ENCODE measurements at places on chromosomes 4 and X.

DNA sequence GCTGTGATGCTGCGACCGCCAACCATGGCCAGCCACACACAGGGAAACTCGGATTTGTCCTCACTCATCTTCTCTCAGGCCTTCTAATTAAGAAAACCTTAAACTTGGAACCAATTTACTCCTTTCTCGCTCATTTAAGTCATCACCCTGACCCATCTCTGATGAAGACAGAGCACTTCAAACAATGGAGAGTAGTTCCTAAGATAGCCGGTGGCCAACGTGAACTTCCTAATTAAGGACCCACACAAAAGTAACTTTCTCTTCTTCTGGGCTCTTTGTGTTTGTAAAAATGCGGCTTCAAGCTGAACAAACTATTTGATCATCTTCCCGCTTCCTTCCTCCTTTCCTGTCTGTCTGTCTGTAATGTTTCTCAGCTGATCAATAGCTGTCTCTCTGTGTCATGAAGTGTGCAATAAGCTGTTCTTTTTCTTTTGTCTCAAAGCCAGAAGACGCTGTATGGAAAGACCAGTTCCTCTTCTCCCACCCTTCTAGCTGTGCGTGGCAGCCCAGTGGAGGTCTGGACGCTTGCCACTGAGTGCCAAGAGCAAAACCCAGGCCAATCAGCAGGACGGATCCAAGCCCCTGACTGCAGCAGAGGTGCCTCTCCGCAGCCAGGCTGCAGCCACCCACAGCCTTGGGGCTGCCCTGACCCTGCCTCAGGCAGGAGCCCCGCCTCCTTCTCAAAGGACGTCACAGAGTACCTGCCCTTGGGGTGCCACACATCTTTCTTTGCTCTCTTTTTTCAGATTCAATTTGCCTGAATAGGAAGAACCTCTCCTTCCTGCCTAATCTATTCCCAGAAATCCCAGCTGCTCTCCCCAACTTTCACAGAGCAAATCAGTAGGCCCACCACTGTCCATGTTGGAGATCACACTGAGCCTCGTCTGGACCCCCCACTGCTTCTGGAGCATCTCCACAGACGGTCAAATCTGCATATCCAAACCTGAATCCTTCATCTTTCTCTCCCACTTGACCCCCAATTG is 59.3 kb downstream of the MAML3 start:
- no peak for DNase-seq

- DNase-seq, result no peak
Observed at GRCh38 chr4:64340218-64341110, 68.8 kb downstream of the TECRL start.

GRCh38 chr4:24650849-24651640 is 66.7 kb upstream of the DHX15 start:
- no peak for DNase-seq

GRCh38 chr4:125833-126232 is 1.5 kb downstream of the ZNF718 start:
- no peak for DNase-seq

- DNase-seq, result no peak
Observed at GRCh38 chr4:176383273-176384077, 63.7 kb downstream of the SPCS3 start.

DNA sequence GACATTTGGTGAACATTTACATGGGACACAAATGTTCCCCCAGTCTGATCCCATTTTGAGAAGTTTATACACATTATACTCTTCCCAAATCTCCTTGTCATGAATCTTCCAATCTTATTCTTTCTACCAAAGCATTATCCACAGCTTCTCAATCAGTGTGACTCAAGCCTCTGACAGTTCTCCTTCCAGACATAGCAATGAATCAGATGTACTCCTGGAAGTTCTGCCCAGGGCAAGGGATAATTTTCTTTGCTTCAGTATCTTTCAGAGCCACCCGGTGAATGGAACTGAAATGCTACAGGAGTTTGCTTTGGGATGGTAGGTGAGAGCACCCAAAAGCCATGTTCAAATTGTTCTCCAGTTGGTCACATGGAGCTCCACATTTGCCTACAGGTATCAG is 145.5 kb downstream of the ANXA5 start:
- no peak for DNase-seq

GRCh38 chrX:109660435-109661143 is 35.6 kb upstream of the KCNE5 start:
- no peak for DNase-seq

- no peak for DNase-seq
Observed at GRCh38 chr4:139540161-139540560, 15.9 kb downstream of the SETD7 start.

DNA sequence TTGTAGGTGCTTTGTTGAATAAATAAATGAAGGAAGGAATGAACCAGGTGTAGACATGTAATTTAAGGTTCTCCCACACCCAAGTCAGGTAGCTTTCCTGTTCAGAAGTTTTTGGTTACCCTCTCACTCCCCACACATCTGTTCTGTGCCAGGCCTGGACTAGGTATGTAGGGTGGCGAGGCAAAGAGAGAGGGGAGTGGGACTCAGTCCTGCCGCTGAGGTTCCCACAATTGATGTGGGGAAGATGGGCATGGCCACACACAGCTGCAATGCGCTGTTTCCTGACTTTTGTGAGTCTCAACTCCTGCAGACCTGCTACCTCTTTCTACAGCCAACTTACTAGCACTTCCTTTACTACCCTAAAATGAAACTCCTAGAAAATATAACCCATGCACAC is 88.9 kb downstream of the RTL5 start:
- no peak for DNase-seq

- peak; percentile 15 for DNase-seq
Observed at GRCh38 chrX:135086197-135086854, 34.0 kb downstream of the ETDB start.

DNA sequence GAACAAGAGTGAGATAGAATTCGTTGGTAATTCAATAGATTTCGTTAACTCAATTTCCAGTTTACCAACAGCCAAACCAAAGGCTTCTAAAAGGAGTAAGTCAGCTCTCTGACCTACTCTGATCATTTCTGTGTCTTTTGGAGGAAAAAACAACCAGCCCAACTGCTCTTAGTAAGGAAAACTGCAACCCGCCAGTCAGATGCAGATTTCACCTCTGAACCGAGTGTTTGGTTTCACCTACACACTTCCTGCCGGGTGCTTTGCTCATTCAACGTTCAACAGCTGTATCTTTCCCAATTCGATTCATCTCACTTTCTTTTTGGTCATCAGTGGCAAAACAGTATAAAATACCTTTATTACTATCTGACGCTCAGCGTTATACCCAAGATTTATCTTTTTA is 24.5 kb downstream of the TMSB4X start:
- no peak for DNase-seq

GRCh38 chr4:7189066-7189465 is 3.3 kb upstream of the SORCS2 start:
- DNase-seq, result no peak

DNA sequence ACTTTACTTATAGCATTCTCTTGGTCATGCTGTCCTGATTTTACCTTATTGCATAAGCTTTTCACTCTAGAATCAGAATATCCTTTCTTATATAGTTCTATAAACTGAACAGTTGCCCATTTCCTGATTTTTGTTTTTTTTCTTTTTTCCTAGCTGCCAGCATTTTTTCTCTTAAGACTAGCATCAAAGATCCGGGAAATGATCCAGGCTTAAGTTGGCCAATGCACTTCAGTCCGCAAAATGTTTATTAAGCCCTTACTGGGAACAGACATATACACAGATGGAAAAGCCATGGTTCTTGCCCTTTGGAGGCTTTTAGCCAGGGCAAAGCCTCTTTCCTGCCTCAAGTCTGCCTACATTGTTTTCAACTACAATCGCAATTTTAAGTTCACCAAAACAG is 10.1 kb upstream of the BMP2K start:
- DNase-seq, result no peak

DNA sequence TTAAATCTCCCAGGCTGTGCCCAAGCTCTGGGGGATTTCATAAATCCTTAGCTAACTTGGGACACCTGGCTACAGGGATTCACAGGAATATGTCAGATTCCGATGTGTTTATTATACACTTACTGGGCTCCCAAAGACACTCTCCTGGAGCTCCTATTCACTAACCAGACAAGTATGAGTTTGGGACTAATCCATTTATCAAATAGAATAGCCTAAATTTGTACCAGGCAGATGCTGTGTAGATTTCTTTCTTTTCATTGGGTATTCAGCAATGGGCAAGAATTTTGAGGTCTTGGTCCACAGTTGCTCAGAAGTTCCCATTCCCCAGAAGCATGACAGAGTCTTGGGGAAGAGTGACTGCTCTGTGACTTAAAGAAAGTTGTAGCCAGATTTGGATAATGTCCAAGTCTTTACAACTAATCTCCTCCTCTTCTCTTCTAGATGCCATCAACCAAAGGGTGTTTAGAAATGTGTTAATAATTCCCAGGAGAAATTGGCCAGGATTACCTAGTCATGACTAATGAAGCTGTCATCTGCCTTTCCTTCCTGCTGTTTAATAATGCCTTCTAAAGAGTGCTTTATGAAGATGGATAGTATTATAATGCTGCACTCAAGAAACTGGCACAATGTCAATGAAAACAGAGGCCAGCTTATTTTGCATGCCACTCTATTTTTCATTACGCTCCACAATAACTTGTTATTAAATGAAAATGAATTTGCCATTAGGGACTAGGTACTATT is 120.9 kb downstream of the CHIC2 start:
- peak; percentile 38 for DNase-seq

DNA sequence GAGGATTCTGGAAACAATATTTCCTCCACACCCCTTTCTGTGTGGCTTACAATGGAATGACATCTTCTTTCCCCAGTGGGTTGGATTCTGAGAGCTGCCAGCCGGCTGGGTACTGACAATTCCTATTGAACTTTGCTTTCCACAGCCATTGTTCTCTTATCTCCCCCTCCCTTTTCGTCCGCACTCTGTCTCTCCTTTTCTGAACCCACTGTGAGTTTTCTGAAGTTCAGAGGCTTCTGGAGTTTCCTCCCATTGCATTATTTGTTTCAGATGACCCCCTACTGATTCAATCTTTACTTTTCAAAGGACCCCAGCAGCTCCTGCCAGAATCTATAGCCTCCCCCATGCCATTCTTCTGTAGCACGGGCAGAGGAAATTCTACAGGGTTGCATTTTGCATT is 10.4 kb downstream of the SMPX start:
- DNase-seq, result no peak

- no peak for DNase-seq
Observed at GRCh38 chr4:99661907-99662306, 4.3 kb upstream of the C4orf54 start.

DNA sequence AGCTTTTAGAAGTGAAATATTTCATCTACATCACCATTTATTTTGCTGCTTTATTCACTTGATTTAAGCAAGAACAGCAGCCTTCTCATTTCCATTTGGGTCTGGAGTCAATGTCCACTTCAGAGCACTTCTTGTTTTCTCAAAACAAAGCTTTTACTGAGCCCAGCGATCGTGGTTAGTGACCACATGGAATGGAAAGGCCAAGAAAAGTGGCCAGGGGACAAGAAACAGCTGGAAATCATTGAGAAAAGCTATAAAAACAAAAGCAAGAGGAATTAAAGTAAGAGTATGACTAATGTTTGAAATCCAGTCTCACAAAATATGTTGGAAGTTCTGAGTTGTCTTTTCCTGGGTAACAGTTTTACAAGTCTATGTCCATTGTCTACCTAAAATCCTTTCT is 328.4 kb upstream of the INTU start:
- peak; percentile 69 for DNase-seq

DNA sequence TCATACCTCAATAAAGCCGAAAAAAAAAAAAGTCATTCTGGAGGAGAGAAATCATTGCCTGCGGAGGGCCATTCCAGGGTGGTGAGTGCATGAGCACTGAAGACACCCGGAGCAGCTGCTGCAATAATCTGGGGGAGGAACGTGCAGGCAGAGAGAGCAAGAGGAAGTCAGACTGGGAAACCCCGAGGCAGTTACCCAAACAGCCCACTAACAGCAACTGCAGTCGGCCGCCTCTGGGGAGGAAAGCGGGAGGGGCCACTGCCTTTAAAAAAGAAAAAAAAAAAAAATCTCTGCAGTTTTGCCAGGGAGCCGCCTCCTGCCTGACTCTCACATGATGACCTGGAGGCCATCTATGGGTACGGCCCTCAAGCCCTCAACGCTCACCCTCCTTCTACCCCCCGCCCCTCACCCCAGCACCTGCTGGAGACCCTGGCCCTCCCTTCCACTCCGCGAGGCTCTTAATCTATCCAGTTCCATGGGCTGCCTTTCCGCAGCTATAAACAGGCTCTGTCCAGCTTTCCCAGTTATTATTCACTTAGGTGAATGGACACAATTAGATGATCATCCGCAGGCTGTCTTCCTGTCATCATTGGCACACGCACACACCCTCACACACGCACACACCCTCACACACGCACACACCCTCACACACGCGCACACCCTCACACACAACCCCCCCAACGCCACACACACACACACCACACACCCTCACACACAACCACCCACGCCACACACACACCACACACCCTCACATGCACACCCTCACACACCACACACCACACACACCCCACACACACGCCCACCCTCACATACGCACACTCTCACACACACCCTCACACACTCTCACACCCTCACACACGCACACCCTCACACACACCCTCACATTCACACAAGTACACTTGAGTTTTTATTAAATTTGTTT is 3.4 kb upstream of the AVPR2 start:
- peak; percentile 66 for DNase-seq

- DNase-seq, result no peak
Observed at GRCh38 chrX:21939906-21940305, 603 bp upstream of the SMS start.

DNA sequence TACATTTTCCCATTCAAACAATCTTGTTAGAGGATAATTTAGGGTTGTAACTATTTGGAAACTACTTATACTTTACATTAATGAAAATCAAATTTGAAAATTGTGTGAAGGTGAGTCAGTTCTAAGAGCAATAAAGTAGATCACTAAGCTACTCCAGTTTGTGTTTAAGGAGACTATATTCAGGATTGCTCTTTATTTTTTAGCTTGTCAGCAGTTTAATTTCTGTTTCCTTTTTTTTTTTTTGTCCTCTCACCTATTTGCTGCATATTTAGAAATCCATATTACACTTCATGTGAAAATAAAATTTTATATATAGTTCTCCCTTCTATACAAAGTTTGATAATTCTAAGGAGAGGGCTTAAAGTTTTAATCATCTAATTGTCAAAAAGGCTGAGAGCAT is 691.8 kb downstream of the ADGRL3 start:
- DNase-seq, result no peak
